ENCODE measurements at places on chromosomes 2 and 18.

GRCh38 chr2:43188561-43189386 lies 37.6 kb downstream of the ZFP36L2 start:
- no peak for DNase-seq

DNA sequence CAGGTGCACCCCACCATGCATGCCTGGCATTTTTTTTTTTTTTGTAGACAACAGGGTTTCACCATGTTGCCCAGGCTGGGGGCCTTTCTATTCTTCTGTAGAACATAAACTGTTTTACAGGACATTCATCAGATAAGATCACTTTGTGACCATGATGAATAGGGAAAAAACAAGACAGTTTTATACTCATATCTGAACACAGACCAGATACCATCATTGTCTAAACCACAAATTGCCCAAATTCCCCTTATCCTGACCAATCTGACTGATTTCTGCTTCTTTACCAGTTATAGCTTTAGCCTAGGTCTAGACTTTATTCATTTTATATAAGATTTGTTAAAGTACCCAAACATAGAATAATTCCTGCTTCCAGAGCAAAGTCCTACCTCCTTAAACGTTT lies 1699.3 kb upstream of the TMEFF2 start:
- no peak for DNase-seq

GRCh38 chr2:19041434-19042041 lies 316.9 kb downstream of the OSR1 start:
- DNase-seq = no peak

DNA sequence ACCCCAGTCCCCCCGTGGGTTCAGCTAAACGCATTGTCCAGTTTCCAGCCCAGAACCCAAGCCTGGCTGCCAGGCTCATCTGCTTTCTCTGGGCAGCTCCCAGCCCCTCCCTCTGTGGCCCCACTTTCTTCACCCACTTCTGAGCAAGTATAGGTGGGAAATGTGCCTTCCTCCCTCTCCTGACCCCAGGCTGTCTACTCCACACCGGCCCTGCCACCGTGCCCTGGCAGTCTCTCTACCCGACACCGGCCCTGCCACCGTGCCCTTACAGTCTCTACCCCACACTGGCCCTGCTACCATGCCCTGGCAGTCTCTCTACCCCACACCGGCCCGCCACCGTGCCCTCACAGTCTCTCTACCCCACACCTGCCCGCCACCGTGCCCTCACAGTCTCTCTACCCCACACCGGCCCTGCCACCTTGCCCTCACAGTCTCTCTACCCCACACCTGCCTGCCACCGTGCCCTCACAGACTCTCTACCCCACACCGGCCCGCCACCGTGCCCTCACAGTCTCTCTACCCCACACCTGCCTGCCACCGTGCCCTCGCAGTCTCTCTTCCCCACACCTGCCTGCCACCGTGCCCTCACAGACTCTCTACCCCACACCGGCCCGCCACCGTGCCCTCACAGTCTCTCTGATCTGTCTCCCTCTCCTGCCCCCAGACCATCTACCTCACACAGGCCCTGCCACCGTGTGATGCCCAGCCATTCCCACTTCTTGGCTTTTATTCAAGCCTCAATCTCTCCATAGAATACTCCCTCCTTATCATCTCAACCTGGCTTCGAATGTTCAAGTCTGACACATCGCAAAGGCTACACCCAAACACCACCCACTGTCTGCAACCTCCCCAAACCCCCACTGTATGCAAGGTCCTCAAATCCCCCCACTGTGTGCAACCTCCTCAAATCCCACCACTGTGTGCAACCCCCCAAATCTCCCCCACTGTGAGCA lies 108.9 kb downstream of the TPO start:
- DNase-seq = no peak

DNA sequence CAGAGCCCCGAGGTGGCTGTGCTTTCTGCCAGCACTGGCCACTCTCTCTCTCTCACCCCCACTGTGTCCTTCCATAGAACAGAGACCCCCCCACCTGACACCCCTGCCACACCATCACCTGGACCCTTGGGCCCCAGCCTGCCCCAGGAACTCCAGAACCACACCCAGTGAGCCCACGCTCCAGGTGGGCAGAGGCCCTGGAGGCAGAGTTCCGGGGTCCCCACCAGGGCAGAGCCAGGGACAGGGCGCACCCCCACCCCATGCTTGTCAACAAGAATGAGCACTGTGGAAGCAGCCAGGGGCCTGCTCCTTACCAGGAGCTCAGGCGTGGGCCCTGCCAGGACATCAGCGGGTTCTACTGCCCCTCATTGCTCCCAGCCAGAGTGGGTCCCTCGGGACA lies 14.6 kb downstream of the PASK start:
- DNase-seq = no peak

DNA sequence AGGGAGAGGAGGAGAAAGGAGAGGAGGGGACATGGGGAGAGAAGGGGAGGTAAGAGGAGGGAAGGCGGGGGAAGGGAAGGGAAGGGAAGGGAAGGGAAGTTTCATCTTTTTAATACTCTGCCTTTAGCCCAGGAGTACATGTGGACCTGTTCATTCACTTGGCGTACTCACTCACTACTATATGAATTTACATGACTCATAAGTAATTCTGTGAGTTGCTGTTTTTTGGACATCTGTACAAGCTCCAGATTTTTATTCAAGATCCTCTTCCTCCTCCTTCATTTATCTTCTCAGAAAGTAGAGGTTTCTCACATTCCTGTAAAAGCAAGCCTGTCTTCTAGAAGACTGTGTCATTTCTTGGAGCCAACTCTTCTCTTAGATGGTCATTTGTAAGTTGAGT lies 84.6 kb downstream of the RDH14 start:
- no peak for DNase-seq

GRCh38 chr2:239685965-239686364 lies 285.1 kb upstream of the HDAC4 start:
- DNase-seq = no peak

- DNase-seq = no peak
These were observed 82.2 kb upstream of the ITGA4 start for GRCh38 chr2:181374781-181375675.

GRCh38 chr2:136310797-136311603 lies 193.1 kb upstream of the CXCR4 start:
- no peak for DNase-seq

DNA sequence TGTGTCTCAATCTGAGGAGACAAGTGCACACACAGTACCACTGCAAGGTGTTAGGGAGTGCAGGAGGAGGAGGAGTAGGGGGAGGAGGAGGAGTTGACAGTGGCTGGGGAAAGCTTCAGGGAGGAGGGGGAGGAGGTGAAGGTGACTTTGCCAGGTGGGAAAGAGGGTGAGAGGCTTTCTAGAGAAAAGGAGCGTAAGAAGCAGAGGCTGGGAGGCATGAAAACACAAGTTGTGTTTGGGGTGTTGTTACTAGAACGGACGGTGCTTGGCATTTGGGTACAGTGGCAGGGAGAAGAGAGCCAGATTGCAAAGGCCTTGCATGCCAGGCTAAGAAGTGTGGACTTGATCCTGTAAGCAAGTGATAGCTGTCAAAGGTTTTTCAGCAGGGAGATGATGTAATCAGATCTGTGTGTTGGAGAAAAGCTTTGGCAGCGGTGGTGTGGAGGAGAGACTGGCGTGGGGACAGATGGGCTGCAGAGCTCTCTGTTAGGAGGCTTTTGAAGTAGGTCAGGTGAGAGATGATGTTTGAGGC lies 16.2 kb downstream of the TANC1 start:
- DNase-seq = no peak

DNA sequence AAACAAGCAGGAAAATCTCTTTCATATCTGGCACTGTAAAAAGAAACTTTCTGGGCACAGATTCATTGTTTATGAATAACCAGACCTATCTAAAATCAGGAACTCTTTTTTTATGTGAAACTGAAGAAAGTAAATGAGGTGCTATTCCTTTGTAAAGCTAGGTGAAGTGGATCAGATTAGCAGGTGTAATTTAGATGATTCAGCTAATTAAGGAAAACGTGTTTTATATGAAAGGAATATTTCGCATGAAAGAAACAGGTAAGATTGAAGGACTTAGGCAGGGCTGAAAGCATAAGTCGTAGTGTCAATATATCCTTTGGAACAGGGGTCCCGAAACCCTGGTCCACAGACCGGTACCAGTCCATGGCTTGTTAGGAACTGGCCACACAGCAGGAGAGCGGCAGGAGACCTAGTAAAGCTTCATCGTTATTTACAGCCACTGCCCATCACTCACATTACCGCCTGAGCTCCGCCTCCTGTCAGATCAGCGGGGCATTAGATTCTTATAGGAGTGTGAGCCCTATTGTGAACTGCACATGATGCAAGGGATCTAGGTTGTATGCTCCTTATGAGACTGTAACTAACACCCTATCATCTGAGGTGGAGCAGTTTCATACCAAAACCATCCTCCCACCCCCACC lies 20.3 kb upstream of the XIRP2 start:
- no peak for DNase-seq

GRCh38 chr2:100755441-100755840 lies 64.5 kb upstream of the NPAS2 start:
- no peak for DNase-seq

GRCh38 chr2:241372361-241372992 lies 16.4 kb downstream of the FARP2 start:
- no peak for DNase-seq

- no peak for DNase-seq
These were observed 149.6 kb upstream of the APCDD1 start for GRCh38 chr18:10304853-10305252.

GRCh38 chr2:85175369-85176299 lies 42.4 kb downstream of the TCF7L1 start:
- DNase-seq = no peak

DNA sequence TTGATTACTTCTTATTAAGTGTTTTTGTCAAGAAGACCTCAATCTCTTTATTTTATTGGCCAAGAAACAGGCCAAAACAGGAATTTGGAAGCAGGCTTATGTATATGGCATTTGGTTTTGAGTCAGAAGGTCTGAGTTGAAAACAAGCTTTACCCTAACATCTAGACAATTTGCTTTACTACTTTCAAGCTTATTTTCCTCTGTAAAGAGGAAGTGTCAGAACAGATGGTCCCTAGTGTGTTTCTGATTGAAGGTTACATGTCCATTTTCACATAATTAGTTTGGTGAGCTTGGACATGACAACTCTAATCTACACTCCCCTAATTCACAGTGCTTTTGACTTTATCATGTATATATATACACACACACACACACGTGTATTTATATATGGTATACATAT lies 19.8 kb upstream of the MAP4K4 start:
- DNase-seq = no peak

Data from stimulated activated CD8-positive, alpha-beta memory T cell treated with anti-CD3 and anti-CD28 coated beads, Interleukin-2, amount 100 ng/mL, for 1 hour (primary cell).